ENCODE measurements at places on chromosomes 2 and 18.

- no peak for DNase-seq
Measured at GRCh38 chr2:15595342-15595905, 3.8 kb downstream of the DDX1 start.

DNA sequence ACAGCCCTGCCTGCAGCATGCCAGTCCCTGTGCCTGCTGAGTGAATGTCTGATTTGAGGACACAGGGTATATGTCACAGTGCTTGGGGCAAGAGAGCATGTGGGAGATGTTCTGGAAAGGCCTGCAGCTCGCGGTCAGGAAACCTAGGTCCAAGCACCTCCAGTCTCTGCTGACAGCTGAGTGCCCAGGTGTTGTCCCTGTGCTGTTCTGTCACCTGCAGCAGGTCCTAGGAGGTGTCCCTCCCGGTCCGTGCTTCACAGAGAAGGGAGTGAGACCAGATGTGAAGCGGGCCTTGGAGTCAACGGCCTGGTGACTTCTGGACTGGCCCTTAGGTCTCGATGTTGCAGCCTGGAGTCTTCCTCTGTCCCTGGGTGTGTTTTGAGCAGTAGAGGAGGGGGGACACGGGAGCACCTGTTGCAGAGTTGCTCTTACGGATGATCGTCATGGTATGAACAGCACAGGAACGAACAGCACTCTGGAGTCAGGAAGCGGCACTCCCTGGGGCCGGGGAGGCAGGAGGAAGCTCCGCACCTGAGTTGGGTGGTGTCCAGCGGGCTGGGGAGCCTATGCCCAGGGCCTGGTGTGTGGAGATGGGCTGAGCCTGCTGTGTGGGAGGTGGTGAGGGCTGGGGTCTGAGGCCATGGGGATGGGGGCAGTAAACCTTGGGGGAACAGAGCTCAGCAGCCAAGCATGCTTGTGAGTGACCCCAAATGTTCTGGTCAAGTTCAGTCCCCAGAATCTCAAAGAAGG is 21.6 kb upstream of the ARHGEF4 start:
- DNase-seq, result no peak

DNA sequence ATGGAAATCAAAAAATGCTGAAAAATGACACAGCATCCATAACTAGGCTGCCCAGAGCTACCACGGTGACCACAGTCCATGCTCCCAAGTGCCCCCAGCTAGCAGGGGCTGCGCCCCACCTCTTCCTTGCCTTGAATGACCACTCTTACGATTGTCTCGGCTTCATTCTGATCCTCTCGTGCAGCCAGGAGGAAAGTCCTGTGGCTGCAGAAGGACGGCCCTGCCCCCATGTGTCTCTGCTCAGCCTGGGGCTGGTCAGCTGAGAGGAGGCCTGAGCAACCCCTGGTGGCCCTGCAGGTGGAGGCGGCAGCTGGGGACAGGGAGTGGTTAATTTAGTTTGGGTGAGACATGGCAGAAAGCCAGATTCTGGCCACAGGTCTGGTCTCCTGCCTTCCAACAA is 54.3 kb downstream of the KCNF1 start:
- no peak for DNase-seq

DNA sequence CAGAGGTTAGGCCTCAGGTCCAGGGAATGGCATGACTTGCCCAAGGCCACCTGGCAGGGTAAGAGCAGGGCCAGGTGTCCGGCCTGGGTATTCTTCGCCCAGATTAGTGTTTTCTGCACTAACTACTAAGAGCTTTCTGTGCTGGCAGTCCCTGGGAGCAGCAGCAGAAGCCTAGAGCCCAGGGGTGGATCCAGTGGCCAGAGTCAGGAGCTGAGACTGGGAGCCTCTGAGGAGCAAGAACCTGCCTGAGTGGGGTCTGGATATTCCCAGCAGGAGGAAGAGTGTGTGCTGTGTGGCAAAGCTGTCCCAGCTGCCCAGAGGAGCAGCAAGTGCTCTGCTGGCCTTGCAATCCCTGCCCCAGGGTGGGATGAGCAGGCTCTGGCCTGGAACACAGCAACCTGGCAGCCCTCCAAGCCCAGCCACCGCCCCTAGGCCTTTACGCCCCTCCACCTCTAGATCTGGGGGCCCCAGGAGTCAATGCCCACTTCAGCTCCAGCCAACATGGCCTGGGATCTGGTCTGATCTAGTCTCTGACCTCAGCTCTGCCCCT is 30.7 kb upstream of the GPAT2 start:
- DNase-seq, result no peak

GRCh38 chr18:31413137-31413536 is 34.4 kb upstream of the DSG3 start:
- no peak for DNase-seq

GRCh38 chr2:43459446-43460173 is 136.2 kb downstream of the THADA start:
- DNase-seq, result peak; percentile 80

DNA sequence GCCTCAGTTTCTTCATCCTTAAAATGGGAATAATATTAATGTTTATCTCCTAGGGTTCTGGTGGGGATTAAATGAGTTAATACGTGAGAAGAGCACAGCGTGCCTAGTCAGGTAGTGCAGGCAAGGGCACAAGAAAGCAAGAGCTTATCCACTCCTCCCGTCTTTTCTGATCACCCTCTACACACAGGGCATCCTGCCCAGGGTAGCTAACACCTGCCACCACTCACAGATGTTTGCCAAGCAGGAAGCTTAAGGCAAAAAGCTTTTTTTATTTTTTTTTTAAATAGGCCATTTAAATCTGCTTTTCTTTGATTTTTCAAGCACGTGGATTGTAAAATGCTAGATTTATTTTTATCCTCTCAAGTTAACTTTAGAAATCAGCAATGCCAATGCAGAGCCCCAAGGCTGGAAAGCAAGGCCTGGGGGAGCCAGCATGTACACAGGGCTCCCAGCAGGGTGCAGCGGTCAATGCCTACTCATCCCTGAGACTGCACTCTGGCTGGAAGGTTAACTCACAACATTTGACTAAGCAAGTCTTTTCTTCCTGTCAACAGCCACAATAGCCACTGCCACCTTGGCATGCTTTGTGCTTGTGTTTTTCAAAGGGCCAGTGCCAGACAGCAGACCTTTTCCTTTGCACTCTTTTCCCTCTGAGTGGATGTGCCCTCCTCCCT is 86.5 kb upstream of the ACAA2 start:
- no peak for DNase-seq

- DNase-seq, result no peak
Measured at GRCh38 chr2:105498281-105498846, 99.5 kb upstream of the FHL2 start.

GRCh38 chr2:18991177-18992168 is 366.9 kb downstream of the OSR1 start:
- peak; percentile 80 for DNase-seq

GRCh38 chr2:11520092-11520693 is 13.7 kb upstream of the GREB1 start:
- DNase-seq, result no peak

DNA sequence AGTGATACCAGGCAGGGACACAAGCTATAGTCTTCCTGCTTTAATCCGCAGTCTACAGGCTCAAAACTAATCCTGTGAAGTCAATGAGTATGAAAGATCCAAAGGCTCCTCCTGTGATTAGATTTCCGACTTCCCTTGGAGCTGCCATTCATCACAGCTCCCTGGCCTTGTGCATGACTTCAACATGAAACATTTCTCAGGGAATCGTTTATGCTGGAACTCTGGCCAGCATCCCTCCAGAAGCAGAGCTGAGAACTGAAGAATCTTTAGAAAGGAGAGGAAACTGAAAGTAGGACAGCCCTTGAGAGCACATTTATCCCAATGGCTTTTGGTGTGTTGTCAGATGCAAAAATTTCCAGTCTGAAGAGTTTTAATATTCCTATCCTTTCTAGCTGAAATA is 84.3 kb upstream of the SESTD1 start:
- DNase-seq, result peak; percentile 20

GRCh38 chr2:236679884-236680860 is 110.5 kb downstream of the ACKR3 start:
- DNase-seq, result peak; percentile 88

- no peak for DNase-seq
Measured at GRCh38 chr18:74390900-74391299, 66.2 kb downstream of the DIPK1C start.

DNA sequence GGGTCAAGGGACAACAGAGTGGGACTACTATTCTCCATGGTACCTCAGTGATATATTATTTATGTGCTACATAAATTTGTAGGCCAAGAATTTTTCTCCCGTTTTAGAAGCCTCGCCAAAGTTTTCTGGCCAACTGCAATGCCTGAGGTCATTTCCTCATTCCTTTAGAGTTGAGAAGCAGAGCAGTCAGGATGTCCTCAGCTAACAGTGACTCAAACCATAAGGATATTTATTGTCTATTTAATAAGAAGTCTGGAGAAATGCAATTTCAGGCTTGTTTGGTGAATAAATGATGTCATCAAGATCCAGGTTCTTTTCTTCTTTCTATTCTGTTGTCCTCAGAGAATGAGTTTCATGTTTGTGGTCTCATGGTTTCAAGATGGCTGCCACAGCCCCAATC is 91.0 kb downstream of the ADCYAP1 start:
- DNase-seq, result peak; percentile 91

DNA sequence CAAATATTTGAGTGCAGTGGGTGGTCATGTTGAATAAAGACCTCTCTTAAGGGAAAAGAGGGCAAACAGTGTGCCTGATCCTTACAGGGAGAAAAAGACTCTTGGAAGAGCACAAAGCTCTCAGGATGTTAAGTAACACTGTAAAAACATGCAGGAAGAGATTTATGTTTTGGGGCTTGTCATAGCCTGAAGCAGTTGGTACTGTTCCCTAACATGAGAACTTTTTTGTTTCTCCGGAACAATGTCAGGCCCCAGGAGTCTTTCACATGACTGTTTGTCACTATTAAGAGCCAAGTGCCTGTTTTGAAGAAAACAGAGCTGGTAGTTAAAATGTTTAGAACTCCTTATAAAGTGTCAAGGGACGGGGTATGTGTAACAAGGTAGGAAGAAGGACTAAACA is 83.7 kb upstream of the B3GNT2 start:
- peak; percentile 6 for DNase-seq

DNA sequence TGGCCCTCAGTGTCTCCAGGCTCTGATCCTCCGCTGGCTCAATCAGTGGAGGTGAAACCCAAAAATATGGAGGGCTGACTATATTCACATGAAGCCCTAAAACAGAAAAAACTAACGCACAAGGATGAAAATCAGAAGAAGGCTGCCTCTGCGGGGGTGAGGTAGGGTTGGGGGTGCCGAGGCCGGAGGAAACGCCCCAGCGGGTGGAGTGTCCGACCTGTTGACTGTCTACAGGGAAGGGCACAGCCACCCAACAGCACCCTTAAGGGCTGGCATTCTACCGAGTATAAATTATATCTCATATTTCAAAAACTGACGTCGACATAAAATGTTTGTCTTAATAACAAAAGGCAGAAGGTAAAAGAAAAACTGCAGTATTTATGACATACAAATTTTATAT is 223.5 kb downstream of the HDAC4 start:
- DNase-seq, result no peak

GRCh38 chr2:182187130-182187529 is 201.5 kb downstream of the PPP1R1C start:
- no peak for DNase-seq

DNA sequence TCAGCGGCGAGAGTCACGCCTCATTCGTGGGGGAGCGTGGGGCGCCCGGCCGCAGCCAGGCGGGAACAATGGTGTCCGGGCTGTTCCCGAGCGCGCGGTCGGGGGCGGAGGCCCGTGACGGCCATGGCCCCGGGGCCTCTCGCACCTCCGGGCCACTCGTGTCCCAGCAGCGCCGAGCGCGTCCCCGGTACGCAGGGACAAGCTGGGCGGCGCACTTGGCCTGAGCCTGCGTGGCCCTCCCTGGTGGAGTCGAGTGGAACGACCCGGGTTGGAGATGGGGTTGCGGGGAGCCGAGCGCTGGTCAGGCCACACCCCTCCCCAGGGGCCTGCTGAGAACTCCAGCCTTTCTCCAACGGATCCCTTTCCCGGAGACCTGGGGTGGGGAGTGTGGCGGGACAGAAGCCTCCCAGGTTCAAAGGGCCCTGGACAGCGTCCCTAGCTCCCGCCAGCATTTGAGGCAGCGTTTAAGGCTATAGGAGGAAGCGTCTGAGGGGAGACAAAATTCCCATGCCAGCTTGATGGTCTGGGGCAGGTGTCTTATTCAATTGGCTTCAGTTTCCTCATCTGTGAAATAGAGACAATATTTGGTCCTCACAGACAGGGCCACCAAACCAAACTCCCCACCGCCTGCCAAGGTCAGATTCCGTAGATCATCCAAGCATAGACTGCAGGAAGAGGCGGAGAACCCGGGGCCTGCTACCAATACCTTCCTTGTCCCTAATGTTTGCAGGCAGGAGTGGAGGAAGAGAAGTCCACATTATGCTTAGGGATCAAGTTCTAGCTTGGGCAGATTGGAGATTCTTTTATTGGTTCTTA is 553 bp downstream of the CNDP2 start:
- peak; percentile 54 for DNase-seq

DNA sequence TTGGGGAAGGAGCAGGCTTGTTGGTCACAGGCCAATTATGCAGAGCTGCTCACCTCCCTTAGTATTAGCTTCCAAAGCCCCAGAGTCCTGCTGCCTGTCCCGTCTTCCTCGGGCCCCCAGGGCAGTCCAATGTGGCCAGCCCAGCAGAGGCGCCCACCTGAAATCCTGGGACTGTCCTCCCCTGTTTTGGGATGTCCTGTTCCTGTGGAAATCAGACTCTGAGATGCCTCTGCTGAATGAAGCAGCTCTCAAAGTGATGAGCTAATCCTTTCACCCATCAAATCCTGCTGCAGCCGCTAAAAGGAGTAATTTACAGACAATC is 105.3 kb downstream of the CABLES1 start:
- no peak for DNase-seq

DNA sequence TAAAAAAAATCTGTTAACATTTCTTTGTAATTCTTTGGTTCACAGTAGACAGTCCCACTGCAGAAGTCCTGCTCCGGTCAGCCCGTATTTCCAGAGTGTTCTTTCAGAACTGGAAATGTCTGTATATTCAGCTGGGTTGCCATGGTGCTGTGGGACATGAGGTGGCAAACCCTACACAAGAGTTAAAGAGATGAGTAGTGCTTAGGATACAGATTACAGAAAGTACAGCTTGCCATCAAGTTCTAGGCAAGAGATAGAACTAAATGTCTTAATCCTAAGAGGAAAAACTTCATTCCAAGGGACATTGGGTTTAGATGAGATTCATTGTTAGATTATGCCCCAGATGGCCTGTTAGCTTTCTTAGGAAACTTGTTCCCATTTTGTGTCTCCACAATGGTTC is 60.1 kb downstream of the FMNL2 start:
- DNase-seq, result no peak

- no peak for DNase-seq
Measured at GRCh38 chr18:63365876-63366212, 1.2 kb downstream of the KDSR start.

- DNase-seq, result peak; percentile 86
Measured at GRCh38 chr2:47725808-47726207, 57.1 kb upstream of the MSH6 start.
